Activated T-helper 17 cell treated with anti-CD3 and anti-CD28 coated beads, Interleukin-2, amount 50 U/mL, for 72 hours (primary cell): ENCODE measurements at places on chromosomes 6 and 20.

GRCh38 chr6:89818977-89819335 lies 638 bp downstream of the MDN1 start:
- peak; percentile 17 for ATAC-seq

- ATAC-seq, result no peak
Measured at GRCh38 chr20:10739134-10739533, 65.3 kb upstream of the JAG1 start.

- no peak for ATAC-seq
Measured at GRCh38 chr6:144331491-144331969, 46.4 kb downstream of the UTRN start.

GRCh38 chr6:409370-409972 lies 17.9 kb downstream of the IRF4 start:
- ATAC-seq, result peak; percentile 23

- no peak for ATAC-seq
Measured at GRCh38 chr6:13259393-13259792, 68.9 kb downstream of the TBC1D7 start.
